NCI-H510A (cell line): ENCODE measurements at places on chromosomes 11 and 22.

DNA sequence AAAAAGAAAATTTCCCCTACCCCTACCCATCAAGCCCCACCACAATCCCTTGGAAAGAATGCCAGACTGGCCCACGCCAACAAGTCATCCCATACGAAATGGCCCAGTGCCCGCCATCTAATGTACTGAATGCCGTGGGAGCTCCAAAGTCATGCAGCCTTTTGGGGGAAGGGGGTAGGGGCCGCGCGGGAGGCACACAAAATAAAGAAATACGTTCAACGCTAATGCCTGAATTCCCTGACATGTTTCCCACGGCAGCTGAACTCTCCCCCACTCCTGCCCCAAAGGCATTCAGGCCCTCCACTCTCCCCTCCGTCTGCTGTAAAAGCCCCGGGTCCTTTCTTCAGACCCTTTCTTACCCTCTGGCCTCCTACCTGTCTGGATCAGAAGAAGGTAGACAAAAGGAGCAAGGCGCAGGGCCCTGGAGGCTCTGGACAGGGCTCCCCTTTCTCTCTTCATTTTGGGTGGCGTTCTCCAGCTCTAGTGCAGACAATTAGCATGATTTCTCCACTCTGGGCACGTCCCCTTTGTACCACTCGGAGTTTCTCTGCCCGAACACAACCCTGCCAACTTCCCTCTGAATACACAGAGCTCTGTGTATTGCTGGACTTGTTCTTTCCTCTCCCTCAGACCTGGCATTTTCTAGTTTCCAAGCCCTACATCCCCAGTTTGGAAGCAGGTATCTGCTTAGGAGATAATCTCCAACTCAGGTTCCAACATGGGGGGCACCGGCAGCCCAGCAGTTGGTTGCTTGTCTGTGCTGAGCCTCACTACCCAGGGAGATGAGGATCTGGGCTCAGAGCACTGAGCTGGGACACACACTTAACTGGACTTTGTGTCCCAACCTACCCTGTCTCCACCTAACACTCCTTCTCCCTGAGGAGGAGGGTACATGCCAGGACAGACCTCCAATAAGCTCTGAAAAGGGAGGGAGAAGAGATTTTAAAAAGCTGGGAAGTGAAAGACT, at the start of gene HEPACAM:
Gene HEPACAM, minus strand, starts transcription at position 500 of the 967 bp plus-strand sequence. Its CDS starts 41 bp downstream, at position 459.
- DNase-seq, result no peak

GRCh38 chr11:90564531-90564930, 341.7 kb upstream of the CHORDC1 start:
- no peak for DNase-seq

GRCh38 chr11:58939277-58939676, at the start of gene GLYATL1:
Gene GLYATL1, plus strand, starts transcription at chr11:58939488. Its CDS starts 7,600 bp downstream, at chr11:58947088.
- no peak for DNase-seq

DNA sequence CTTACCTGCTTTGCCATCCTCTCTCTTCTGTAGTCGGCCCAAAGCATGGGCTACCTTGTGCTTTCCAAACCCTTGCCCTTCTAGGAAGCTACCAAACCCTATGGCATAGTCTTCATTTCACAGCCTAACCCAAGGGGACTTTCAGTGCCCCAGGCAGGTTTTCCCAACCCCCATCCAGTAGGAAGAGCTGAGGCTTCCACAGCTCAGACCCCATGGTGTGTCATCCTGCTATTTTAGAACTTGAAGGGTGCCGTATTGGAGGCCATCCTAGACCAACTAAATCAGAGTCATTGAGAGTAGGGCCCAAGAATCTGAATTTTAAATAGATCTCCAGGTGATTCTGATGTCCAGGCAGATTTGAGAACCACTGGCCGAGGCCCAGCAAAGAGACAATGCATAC, 31.9 kb upstream of the TUB start:
- DNase-seq, result no peak

- DNase-seq, result no peak
Observed at GRCh38 chr22:24099666-24100065, 81.6 kb upstream of the SUSD2 start.

DNA sequence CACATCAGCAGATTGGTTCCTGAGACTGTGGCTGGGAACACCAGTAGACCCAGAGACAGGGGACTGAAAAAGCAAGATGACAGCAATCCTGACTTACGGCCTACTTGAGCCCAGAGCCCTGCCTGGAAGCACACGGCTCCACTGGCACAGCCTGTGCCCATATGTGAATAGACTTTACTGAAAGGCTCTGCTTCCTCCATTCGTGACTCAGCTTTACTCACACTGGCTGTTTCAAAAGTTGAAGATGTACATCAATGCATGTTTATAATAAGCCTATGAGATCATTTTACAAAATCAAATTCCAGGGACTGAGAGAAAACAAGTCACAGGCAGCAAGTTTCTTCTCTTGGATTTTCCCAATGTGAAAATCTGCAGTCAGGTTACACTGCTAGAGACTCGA, 134.6 kb upstream of the TEAD1 start:
- DNase-seq, result no peak

DNA sequence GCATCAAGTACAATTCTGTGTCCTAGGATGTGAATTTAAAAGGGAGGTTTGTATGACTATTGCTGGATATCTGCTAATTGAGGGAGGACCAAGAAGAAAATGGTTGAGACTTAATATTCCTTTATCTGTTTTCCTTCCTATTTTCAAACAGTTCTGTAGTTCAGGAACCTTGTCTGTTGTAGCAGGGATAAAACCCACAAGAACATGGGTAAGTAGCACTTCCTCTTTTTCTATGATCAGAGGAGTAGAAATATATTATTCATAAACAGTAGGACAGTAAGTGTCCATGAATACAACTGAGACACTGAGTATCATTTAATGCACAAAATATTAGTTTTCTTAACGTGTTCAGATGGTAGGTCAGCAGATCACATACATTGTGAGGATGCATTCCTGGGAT, 7.6 kb downstream of the MS4A3 start:
- DNase-seq, result no peak

GRCh38 chr11:13229136-13229535, 48.5 kb upstream of the BMAL1 start:
- no peak for DNase-seq

DNA sequence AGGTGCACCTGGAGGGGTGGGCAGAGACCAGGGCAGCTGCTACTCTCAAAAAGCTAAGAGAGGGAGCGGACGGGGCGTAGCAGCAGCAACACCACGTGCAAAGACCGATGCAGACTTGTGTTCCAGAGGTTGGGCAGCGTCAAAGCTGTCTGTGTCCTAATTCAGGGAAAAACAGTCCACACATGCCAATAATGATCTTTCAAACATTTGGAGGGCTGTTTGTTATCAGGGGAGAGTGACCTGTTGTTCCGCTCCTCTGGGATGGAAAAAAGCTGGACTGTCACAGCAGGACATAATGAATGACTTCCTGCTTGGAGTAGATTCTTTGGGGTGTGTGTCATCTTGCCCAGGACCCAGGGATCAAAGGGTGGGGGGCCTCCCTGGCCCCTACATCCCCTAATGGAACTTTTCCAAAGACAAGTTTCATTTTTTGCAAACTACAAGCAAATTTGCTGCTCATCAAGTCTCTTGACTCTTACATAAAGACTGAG, 6.2 kb upstream of the FBLN1 start:
- no peak for DNase-seq

- DNase-seq, result no peak
Observed at GRCh38 chr11:93887111-93887510, 36.7 kb upstream of the VSTM5 start.

DNA sequence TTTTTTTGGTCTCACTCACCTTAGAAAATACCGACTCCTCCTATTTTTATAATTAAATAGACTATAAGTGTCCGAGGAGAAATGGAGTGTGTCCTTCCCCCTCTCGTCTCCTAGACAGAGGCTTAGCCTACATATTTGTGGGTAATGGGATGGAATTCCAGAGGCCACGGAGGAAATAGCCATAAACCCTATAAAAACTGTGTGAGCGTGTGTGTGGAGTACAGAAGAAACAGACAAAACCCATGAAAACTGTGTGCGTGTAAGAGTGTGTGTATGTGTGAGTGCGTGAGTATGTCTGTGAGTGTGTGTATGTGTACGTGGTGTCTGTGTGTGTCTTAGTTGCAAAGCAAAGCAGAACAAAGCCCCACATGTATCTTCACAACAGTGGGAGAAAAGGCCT, 883.5 kb downstream of the OPCML start:
- no peak for DNase-seq

DNA sequence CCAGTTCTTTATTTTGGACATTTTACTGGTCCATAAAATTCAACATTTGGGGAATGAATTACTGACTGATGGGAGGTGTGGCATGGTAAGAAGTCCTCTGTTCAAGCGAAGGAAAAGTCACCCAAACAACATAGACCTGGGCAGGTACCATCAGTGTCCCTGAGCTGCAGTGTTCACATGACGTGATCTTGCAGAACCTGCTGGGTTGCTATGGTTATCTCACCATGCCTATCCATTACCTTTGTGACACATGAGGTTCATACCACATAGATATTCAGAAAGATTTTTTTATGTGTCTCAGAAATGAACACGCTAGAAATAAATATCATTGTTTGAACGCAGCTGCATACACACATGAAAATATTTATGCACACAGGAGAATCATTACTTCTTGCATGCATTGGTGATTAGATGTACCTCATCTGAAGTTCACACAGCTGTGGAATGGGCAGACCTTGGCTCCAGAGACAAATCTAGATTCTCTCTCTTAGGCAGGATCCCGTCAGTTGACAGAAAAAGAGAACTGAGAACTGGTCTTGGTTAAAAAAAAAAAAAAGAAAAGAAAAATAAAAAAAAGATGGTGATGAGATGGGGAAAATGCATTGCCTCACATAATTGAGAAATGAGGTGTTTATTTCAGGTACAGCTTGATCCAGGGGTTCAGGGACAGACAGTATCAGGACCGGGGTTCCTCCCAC, 21.4 kb upstream of the RCN1 start:
- DNase-seq, result no peak

DNA sequence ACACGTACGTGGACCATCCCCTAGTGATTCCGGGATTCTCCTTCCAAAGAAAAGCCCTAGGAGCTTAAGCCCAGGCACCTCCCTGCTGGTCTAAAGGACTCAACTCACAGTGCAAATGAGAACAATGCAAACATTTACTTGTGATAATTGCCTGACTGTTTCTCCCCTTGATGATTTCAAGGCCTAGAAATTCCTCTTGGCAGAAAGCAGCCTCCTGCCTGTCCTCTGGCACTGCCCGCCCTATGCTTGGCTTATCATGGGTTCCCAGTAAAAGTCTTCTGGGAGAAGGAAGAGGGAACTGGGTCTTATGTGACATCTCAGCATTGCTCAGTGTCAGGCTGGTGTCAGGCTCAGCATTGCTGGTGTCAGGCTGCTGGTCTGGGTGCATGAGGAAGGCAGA, 351.8 kb downstream of the SHANK2 start:
- DNase-seq, result no peak

- no peak for DNase-seq
Observed at GRCh38 chr22:22139364-22139763, 105.2 kb upstream of the VPREB1 start.

GRCh38 chr11:65867284-65868071, 5.1 kb downstream of the EFEMP2 start:
- no peak for DNase-seq

GRCh38 chr11:131038597-131038996, 122.3 kb upstream of the SNX19 start:
- DNase-seq, result no peak

DNA sequence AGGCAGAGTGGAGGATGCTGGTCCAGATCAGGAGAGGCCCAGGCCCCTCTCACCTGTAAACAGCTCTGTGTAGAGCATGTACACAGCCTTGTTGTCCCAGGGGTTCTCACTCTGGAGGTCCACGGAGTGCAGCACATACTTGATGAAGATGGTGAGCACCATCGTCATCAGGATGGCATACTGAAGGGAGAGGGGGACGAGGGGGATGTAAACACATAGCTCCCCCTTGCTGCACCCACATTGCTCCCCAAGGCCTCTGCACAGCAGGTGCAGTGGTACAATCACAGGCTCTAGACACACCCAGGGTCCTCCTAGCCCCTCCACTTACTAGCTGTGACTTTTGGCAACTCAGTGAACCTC, 2.9 kb downstream of the SYVN1 start:
- DNase-seq, result no peak

- DNase-seq, result peak; percentile 68
Observed at GRCh38 chr22:31346733-31347250, 646 bp upstream of the PATZ1 start.

DNA sequence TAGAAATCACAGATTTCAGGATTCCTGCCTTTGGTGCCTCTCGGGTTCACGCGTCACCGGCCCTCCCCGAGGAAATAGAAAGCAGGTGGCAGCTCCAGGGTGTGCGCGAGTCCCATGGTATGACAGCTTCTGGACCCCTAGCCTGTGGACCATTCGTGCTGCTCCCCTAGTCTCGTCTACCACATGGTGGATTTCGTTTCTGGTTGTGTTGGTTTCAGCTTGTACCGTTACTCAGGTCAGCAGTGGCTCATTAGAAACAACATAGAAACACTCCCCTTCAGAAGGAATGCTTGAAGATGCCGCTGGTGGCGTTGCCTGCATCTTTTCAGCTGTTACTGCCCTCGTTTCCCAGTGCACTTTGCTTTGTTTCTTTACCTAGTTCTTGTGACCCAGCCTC, 700 bp downstream of the TTC17 start:
- no peak for DNase-seq

GRCh38 chr11:134764367-134764766, 352.3 kb upstream of the B3GAT1 start:
- DNase-seq, result no peak

GRCh38 chr11:38791346-38791961, 2193.4 kb upstream of the RAG2 start:
- peak; percentile 10 for DNase-seq

GRCh38 chr11:12154871-12155668, 44.7 kb downstream of the MICAL2 start:
- no peak for DNase-seq

- DNase-seq, result no peak
Observed at GRCh38 chr11:59676205-59676604, 7.4 kb upstream of the PATL1 start.

DNA sequence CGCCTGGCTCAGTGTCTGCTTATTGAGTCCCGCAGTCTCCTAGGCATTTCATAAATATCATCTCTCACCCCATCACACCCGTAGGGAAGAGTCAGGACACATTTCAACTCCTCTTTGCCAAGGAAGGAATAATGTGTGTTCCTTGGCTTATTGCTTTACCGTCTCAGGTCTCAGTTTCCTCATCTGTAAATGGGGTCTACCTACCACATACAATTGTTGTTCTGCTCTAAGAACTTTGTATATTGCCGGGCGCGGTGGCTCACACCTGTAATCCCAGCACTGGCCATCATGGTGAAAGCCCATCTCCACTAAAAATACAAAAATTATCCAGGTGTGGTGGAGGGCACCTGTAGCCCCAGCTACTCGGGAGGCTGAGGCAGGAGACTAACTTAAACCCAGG, 3.1 kb upstream of the THRSP start:
- DNase-seq, result no peak

DNA sequence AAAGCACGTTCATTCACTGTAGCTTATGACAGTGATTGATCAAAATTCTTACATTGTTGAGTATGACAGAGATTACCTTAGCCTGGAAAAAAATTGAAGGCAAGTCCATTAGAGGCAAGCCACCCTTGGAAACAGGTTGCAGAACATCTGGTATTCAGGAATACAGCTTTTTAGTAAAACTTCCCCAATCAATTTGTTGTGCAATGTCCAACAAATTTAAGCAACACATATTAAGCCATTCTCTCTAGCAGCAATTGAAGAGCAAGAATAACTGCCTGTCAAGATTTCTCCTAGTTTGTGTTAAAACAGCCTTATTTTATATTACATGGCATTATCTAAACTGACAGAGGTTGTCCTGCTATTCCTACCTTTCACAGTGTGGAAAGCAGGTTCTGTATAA, 37.0 kb downstream of the BCL2L13 start:
- no peak for DNase-seq
